GM12864 (cell line): ENCODE measurements at places on chromosomes 11 and 22.

GRCh38 chr22:37312549-37313183 lies 30.4 kb downstream of the CYTH4 start:
- DNase-seq, result no peak

- DNase-seq, result no peak
These were observed 226.9 kb downstream of the OPCML start for GRCh38 chr11:133305208-133305956.

DNA sequence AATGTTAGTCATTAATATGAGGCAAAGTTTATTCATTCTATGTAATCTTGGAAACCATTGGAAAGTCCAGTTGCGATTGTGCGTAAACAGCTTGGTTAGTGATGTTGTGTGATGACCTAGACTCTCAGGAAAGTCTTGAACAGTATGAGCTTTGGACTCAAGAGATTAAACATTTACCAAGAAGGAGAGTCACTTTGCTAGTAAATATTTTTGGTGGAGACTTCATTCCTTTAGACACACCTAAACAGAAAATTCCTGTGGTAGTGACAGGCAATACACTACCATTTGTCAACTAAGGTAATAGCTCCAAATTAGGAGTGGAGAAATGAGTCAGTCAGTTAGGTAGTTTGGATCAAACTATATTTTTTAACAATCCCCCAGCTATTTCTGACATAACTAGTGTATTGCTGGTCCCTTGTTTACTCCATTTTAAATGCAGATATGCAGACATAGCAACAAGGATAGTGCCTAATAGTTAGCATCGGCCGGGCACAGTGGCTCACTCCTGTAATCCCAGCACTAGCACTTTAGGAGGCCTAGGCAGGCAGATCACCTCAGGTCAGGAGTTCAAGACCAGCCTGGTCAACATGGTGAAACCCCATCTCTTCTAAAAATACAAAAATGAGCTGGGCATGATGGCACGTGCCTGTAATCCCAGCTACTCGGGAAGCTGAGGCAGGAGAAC lies 89.3 kb downstream of the ARHGAP42 start:
- DNase-seq, result no peak

GRCh38 chr11:132623511-132623910 lies 908.8 kb downstream of the OPCML start:
- DNase-seq, result no peak

DNA sequence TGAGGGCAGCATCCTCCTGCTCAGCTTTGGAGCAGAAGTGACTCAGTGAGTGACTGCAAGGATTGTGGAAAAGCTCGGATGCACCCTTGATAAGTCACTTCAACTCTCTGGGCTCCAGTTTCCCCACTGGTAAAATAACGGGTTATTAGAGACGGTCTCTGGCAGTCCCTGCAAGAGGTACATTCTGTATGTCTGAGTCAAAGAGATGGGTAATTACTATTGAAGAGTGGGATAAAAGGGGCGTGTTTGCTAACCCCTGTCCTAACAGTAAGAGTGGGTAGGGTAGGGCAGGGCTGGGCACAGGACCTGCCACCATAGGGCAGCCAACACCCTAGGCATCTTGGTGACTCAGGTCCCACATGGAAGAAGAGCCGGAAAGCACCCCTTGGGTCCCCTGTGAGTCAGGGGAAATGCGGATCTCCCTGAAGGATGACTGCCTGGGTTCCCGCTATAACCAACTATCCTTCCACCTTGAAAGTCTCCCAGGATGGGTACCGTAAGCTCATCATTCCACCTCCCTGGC lies 7.3 kb upstream of the AHNAK start:
- no peak for DNase-seq

DNA sequence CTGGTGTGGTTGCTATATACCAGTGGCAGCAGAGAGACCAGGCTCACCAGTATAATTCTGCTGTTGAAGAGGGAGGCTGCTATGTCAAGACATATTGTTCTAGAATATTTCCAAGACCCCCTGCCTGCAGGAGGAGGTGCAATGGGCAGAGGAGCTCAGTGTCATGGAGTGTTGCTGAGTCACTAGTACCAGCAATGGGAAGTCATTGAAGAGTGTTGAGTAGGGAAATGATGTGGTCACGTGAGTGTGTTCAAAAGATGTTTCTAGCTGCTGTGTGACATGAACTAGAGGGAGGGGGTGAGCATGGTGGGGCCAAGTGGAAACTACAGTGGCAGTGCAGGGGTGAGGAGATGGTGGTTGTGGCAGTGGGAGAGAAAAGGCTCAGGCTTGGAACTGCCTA lies 76.3 kb upstream of the BIRC3 start:
- no peak for DNase-seq

GRCh38 chr11:113204280-113204679 lies 110.1 kb upstream of the TTC12 start:
- DNase-seq, result no peak

DNA sequence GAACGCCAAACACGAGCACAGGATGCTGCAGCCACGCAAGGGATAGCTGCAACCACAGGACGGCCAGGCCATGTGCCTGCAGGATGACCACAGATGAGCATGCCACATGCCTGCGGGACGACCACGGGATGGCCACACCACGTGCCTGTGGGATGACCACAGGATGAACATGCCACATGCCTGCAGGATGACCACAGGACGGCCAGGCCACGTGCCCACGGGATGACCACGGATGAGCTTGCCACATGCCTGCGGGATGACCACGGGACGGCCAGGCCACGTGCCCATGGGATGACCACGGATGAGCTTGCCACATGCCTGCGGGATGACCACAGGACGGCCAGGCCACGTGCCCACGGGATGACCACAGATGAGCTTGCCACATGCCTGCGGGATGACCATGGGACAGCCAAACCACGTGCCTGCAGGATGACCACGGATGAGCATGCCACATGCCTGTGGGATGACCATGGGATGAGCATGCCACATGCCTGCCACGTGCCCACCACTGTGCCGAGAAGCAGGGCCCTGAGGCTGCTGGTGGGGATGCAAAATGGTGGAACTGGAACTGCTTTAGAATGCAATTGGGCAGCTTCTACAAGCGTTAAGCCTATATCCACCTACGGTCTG lies 12.8 kb upstream of the MOB2 start:
- no peak for DNase-seq

DNA sequence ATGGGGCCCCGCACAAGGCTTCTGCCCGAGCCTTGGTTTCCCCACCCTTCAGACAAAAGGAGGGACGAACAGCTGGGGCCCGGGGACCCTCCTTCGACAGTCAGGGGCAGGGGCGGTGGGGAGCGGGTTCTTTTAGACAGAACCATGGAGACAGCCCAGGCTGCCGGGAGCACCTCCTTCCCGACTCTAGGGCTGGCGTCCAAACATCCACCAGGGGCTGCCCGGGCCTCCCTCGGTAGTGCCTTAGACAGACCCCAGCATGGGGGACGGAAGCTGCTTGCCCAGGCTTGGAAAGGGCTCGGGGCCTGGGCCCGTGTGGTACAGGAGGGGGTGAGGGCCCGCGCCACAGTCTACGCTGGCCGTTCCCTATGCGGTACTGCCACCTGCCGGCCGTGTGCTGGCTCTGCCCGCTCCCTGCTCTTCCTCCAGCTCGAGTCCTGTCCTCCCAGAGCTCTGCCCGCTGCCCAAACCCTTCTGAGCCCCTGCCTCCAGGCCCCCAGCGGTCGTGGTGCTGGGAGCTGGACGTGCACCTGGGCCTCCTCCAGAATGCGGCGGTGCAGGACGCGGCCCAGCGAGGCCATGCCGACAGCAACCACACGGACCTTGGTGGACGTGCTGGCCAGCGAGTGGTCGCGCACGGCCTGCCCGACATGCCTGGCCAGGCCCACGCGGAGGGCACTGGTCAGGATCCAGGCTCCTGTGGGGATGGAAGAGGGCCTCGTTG lies 20.1 kb downstream of the TSSC4 start:
- no peak for DNase-seq

- no peak for DNase-seq
These were observed 552.8 kb downstream of the BRD1 start for GRCh38 chr22:49274754-49275380.

GRCh38 chr22:45064313-45065278 lies 54.8 kb upstream of the PHF21B start:
- DNase-seq, result peak; percentile 31

GRCh38 chr11:115924744-115925567 lies 420.7 kb upstream of the CADM1 start:
- peak; percentile 93 for DNase-seq

GRCh38 chr11:116690611-116691010 lies 82.2 kb downstream of the BUD13 start:
- DNase-seq, result no peak

- DNase-seq, result no peak
These were observed 34.1 kb downstream of the SBF1 start for GRCh38 chr22:50440544-50441249.

DNA sequence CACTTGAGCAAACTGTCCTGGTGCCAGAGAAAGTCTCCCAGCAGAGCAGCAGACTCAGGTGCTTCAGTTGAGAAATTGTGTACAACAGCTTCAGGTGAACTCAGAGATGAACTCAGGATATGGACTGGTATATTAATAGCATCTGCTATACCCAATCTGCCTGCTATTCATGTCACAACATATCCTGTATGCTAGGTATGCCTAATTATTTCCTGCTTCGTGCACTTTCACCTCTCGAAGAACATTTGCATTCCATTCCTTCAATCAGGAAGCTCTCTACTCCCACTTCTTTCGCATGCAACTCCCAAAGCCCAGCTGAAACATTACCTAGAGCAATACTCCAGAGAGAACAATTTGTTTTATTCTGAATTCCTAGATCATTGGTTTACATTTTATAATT lies 207.7 kb downstream of the KCNA4 start:
- no peak for DNase-seq

DNA sequence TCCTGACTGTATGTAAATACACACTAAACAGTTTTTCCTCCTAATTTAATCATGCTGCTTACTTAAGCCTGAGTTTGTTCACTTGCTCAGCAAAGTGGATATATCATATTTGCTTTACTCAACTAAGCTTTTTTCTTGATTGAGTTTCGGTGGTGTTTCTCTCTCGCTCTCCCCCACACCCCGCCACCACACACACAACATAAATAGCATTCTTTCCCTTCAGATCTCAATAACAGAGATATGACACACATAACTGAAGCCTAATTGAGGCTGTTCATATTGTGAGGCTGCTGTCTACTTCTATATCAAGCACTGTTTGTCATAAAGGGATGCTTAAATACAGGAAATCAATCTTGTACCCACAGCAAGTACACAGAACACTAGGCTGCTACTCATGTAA lies 364.9 kb downstream of the FAT3 start:
- DNase-seq, result no peak

GRCh38 chr11:61158691-61159381 lies 2.4 kb downstream of the VPS37C start:
- DNase-seq, result no peak

GRCh38 chr11:118928870-118929500 lies 3.3 kb upstream of the BCL9L start:
- DNase-seq, result no peak

GRCh38 chr11:79244241-79244772 lies 196.5 kb downstream of the TENM4 start:
- DNase-seq, result no peak

- DNase-seq, result no peak
These were observed 16.9 kb downstream of the MS4A6A start for GRCh38 chr11:60165951-60166350.

DNA sequence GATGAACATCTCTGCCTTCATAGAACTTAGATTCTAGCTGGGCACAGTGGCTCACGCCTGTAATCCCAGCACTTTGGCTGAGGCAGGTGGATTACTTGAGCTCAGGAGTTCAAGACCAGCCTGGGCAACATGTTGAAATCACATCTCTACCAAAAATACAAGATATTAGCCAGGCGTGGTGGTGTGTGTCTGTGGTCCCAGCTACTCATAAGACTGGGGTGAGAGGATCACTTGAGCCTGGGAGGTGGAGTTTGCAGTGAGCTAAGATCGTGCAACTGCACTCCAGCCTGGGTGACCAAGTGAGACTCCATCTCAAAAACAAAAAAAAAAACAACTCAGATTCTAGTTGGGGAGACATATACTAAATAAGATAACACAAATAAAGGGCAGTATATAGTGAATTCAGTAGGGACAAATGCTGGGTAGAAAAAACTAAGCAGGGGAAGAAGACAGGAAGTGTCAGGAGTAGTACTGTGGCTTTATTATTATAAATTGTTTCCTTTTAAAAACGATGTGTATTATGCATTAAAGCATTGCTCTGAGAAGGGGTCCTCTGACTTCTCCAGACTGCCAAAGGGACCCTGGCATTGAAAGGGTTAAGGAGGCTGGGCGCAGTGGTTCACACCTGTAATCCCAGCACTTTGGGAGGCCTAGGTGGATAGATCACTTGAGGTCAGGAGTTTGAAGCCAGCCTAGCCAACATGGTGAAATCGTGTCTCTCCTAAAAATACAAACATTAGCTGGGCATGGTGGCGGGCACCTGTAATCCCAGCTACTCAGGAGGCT lies 46.7 kb downstream of the PACS1 start:
- no peak for DNase-seq

DNA sequence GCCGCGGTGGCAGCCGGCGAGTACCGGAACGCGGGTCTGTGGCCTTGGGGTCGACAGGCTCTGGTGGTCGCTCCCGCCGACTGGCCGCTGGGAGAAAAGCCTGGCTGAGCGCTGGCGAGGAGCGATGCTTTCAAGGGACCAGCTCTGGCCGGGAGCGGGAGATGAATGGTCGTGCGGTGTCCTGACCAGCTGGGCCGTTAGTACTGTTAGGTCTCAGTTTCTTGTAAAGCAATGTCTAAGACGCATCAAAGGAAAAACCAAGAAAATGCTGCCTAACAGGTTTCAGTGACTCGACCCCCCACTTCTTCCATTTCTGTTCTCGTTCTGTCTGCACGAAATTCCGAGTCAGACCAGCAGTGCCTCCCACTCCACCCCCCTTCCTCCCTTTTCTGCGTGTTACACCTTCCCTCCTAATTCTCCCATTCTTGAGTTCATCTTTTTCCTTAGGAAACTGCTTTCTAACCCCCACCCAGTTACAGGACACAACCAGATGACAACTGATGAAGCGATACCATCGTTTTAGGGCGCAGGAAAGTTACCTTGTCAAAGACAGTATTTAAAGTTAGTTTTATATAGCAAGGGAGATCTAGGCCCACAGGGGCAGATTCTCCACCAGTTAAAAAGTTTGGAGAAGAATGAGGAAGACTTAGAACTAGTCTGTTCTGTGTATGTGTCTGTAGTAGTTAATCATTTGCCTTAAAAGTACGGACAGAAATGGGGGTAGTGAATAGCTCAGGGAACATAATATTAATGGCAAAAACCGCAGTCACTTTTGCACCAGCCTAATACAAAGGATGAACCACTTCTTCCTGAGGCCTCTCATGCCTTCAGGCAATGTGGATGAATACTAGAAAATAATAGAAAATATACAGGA lies 1.0 kb downstream of the CUL5 start:
- no peak for DNase-seq
